ENCODE measurements at places on chromosomes 7 and 10.

DNA sequence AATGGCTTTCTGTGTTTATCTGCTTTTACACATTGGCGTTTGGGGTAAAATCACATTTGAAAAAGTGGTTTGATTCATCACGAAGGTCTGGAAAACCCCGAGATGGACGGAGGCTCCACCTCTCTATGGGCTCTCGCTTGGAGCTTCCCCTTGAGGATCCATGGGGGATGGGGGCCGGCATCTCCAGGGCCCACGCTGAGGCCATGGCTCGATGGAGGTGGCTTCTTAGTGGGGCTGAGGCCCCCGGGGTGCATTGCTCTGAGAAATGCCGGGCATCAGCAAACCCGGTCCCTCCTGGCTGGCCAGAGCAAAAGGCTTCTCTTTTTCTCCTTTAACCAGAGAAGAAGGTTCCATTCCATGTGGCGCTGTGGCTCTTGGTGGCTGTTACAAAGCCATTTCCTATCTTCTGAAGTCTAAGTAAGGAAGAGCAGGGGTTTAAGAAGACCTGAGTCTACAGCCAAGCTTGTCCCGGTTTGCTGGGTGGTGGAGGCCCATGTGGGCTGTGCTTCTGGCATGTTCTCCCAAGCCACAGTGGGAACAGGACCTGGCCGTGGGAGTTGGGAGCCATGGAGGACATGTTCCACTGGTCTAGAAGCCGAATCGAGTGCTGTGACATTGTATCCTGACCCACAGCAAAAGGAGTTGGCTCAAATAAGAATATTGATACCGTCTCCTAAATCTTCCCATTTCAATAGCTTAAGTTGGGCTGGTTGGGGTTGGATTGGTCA lies 243.5 kb upstream of the PITRM1 start:
- DNase-seq = no peak

DNA sequence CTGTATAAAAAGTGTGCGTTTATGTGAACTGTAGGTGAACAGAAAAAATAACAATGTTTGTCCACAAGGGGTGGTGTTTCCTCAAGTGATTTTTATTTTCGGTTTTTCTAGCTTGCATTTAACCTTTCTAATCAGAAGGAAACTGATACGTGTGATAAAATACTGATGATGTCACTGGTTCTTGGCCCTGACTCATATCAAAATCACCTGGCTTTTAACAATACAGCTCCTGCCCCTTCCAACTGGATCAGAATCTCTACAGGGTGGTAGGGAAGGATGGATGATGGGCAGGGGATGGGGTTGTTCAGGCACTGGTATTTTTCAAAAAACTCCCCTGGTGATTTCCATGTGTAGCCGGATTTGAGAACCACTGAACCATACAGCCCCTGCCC lies 10.9 kb downstream of the NPFFR1 start:
- DNase-seq = no peak

DNA sequence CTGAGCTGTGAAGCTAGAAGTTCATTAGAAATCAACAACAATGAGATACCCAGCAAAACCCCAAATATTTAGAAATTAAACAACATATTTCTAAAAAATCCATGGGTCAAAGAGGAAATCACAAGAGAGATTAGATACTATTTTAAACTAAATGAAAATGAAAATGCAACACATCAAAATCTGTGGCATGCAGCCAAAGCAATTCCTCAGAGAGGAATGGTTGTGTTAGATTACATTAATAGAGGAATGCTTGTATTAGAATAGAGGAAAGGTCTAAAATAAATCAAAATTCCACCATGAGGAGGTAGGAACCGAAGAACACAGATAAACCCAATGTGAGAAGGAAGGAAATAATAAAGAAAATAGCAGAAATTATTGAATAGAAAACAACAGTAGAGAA lies 642.1 kb upstream of the GALNT17 start:
- no peak for DNase-seq

DNA sequence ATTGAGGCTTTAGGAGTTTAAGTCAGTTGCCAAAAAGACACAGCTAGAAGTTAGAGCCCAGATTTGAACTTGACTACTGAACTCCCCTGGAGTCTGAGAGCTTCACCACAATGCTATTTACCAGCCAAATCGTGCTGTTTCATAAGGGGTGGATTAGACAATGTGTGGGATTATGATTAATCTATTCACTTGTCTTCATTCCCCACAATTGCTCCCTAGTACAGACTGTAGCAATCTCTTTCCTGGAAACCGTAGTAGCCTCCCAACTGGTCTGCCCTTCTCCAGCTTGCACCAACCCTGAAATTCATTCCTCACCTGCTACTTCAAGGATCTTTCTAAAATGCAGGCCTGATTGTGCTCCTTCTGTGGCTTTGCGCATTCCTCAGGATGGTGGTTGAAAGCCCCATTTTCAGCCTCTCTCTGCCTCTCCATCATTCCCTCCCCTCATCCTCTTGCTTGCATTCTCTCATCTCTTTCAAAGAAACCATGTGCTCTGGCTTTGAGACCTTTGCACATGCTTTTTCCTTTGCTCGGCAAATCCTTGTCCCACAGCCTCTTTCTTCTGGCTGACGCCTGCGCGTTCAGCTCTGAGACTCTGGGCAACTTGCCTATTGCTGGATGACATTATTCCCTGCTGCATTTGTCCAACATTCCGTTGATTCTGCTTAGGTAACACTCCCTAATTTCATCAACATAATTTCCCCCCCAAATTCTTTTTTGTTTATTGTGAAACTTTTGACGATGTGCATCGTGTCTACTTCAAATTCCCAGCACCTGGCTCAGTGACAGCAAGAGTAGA lies 145.1 kb downstream of the ADRA2A start:
- no peak for DNase-seq

DNA sequence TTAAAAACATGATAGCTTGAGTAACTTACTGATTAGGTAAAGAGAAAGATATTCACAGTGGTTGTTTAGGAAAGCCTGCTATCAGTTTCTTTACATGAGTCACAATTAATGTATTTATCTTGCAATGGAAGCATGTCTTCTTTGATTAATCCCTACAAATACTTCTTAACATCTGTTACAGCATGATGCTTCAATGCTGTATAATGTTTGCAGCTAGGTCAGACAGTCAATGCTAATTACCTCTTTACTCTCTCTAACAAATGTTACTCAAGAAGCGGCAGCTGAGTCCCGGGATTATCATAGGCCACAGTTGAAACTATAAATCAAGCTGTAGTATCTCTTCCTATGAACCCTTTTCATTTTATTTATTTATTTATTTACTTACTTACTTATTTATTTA lies 33.2 kb downstream of the ACBD5 start:
- no peak for DNase-seq

DNA sequence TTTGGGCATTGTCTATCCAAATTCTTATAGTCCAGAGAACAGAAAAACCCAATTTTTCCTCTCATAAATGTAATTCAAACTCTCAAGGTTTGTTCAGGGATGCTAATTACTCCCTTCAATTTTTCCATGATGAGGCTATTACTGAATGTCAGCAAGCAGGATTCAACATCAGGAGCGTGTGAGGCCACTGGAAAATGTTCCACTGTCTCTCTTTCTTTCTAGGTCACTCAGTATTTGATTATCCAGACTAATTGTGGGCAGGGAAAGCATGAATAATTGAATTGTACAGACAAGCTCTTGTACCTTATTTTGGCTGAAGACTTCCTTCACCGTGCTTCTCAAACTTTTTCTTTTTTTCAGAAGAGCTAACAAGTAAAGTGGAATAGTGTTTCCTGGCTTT lies 30.7 kb downstream of the THNSL1 start:
- no peak for DNase-seq

DNA sequence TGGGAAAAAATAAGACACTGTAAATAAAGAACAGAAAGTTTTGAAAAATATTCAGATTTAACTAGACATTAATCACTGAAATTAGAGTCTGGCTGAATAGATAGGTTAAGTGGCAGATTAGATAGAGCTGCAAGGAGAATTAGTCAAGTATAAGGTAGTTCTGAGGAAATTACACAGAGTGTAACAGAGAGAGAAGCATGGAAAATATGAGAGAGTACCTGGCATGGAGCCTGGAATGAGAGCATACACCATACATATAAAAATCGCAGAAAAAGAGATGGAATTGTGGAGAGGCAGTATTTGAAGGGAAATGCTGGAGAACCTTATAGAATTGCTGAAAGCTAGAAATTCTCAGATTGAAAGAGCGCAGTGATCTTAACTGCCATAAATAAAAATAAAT lies 46.9 kb downstream of the ZNRF2 start:
- DNase-seq = no peak

GRCh38 chr7:36604806-36605205 lies 119.5 kb downstream of the AOAH start:
- DNase-seq = no peak

DNA sequence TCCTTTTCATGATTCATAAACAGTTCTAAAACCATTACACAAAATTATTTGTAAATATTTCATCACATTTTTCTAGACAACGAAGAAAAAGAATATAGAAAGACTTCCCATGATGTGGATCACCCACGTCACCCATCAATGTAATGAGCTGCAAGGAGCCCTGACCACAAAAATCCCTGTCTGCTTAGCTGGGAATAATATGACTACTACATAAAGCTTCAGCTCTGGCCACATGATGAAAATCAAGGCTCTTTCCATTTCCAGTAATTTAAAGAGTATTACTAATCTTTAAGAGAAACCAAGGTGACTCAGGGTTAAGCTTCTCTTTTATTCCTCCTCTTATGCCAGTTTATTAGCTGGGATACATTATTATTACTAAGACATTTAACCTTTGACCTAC lies 180.8 kb upstream of the CACNA2D1 start:
- DNase-seq = no peak

DNA sequence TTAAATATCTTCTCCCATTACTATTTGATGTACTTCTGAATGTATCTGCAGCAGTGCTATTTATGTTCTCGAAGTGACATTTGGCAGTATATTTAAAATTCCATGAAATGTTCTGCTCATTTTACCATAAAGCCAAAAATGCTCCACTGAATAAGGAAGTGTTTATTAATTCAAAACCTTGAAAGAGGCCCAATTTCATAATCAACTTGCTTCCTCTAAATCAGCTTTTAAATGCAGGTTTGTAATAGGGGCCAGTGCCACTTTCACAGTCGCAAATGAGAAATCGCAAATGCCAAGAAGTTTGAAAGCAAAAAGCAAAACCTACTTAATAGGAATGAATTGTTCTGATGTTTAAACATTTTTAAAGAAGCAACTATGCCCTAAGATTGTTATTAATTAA lies 11.4 kb downstream of the NHLRC2 start:
- no peak for DNase-seq

DNA sequence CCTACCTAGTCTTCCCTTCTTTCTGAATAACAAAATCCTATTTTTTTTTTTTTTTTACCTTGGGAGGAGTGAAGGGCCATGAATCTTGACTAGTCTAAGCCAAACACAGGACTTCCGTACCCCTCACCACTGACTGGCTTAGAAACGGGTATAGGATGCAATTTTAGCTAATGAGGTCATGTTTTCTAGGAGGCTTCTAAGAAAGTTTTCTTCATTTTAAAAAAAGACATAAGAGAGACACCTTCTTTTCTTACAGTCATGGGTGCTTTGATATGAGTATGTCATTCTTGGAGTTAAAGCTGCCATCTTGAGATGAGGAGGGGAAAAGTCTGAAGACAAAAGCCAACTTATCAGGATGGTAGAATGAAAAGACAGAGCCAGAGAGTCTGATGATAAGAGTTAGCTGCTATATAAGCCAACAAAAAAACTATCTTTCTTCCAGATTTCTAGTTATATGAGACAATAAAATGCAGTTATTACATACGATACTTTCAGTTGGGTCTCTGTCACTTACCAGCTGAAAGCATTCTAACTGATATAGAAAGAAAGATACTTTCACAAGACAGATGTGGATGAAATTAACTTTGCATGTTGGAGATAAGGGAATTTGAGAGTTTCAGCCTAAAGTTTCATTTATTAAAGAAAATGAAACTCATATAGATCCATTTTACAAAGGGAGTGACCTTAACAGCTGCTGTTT lies 34.0 kb downstream of the ZNF438 start:
- DNase-seq = no peak

- no peak for DNase-seq
Observed at GRCh38 chr10:11658801-11659368, 47.4 kb upstream of the USP6NL start.

DNA sequence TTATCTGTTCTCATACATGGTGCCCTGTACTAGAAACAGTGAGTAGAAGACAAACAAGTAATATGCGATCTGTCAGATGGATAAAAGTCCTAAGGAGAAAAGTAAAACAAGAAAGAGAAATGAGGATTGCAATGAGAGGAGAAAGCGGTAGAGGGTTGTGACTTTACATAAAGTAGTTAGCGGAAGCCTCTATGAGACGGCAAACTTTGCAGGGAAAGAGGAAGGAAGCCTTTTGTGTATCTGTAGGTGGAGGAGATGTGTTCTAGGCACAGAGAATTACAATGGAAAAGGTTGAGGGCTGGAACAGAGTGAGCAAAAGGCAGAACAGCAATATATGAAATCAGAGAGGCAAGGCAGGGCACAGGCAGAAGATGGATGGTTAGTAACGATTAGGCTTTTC lies 150.4 kb upstream of the SEMA3E start:
- DNase-seq = no peak

GRCh38 chr10:131703941-131704340 lies 196.9 kb upstream of the PPP2R2D start:
- DNase-seq = no peak

DNA sequence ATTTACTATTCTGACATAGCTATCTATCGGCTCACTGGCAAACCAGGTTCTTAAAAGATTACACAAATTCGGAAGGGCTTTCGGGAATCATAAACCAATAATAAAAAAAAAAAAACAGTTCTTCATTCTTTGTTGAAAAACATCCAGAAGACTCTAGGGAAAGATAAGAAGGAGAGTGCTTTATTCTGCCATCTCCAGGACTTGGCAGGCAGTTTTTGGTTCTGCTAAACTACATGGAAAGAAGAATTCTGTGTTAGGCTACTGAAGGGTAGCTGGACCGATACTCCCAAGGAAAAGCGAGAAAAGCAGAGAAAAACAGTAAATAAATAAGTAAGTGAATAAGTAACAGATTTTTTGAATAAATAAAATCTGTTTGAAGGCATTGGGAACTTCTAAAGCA lies 423.5 kb upstream of the KLF6 start:
- no peak for DNase-seq

DNA sequence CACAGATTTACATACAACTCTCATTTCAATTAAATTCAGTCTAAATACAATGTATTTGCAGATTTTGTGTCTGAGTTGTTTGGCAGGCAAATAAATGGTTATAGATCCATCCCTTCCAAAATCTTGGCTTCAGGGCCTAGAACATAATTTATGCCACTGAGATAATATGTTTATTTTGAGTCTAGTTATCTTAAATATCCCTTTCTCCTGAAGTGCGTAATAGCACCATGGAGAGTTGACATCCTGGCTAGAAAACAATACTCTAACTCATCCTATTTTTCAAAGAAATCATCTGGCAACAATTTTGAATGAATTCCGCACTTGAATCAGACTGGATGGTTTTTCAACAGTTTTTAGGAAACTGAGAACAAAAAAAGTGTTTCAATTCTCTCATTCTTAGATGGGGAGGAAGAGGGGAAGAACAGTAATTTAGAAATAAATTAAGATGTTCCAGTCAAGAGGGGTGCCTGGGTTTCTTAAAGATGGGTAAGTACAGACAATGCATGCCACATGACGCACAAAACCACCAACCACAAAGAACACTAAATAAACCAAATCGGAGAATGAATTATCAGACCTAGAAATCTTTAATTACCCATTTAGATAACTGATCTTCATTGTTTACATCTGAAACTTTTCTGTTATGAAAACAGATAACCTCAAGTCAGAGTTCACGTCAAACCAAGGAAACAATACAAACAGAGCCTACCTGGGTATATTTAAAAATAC lies 228.7 kb upstream of the PTN start:
- DNase-seq = no peak

Data from NCI-H187 treated with DMSO at 0.1 percent for 48 hours (cell line).